Esophagus squamous epithelium (tissue), 5 donors: ENCODE measurements at places on chromosomes 3 and 15. TPM values are rescaled to one million over a fixed set of nuclear protein-coding genes. Genes with fewer than 3 reads are reported as not detected.

CHST13 gene
- not detected for total RNA-seq

RRP9 gene
- total RNA-seq: 23.6 TPM

CFAP92 gene
- 0.95 TPM for total RNA-seq

PPARG gene
- total RNA-seq: 6.3 TPM

GOLGA6A gene
- total RNA-seq: not detected

C15orf62 gene
- 44.3 TPM for total RNA-seq

BCHE gene
- 0.27 TPM for total RNA-seq

RAD18 gene
- total RNA-seq: 5.1 TPM

DPPA2 gene
- total RNA-seq: not detected

GOLGA8N gene
- total RNA-seq: 6.5 TPM

FOXL2NB gene
- 1.1 TPM for total RNA-seq

TPRG1 gene
- 21.6 TPM for total RNA-seq

ADAMTS9 gene
- total RNA-seq: 15.1 TPM

EIF4A2 gene
- 224 TPM for total RNA-seq

LTF gene
- 3.3 TPM for total RNA-seq

STX19 gene
- total RNA-seq: 7.2 TPM

HES1 gene
- 92.1 TPM for total RNA-seq

CCDC13 gene
- 1.3 TPM for total RNA-seq

CISH gene
- 11.1 TPM for total RNA-seq

WDR93 gene
- not detected for total RNA-seq

GOLGA8S gene
- 0.19 TPM for total RNA-seq

SH2D7 gene
- total RNA-seq: not detected

TOMM70 gene
- total RNA-seq: 43.1 TPM

SLCO2A1 gene
- total RNA-seq: 18.9 TPM

EPM2AIP1 gene
- total RNA-seq: 6.6 TPM

CLDN18 gene
- total RNA-seq: 0.38 TPM

ALDH1L1 gene
- total RNA-seq: 19.3 TPM

OR4F15 gene
- total RNA-seq: not detected

FES gene
- 13.4 TPM for total RNA-seq

KNG1 gene
- not detected for total RNA-seq

TEX9 gene
- total RNA-seq: 9.3 TPM

ETV5 gene
- total RNA-seq: 1.7 TPM

RPL14 gene
- 419 TPM for total RNA-seq

TEX264 gene
- total RNA-seq: 53.4 TPM

PARP15 gene
- total RNA-seq: 0.09 TPM

NR1I2 gene
- not detected for total RNA-seq

TMIE gene
- 1.1 TPM for total RNA-seq

CCK gene
- not detected for total RNA-seq

TOPAZ1 gene
- total RNA-seq: not detected

REC114 gene
- total RNA-seq: not detected

ZNF662 gene
- 3.2 TPM for total RNA-seq

LRRC34 gene
- total RNA-seq: not detected

ANKRD28 gene
- total RNA-seq: 49.6 TPM
